ENCODE measurements at places on chromosomes 7 and 10. TPM values are rescaled to one million over a fixed set of nuclear protein-coding genes. Genes with fewer than 3 reads are reported as not detected.

Gene EVX1
- not detected for total RNA-seq

Gene MMP21
- total RNA-seq = not detected

Gene GPR146
- total RNA-seq = 2.7 TPM

Gene CRPPA
- total RNA-seq = 0.74 TPM

- no peak for DNase-seq
Observed at GRCh38 chr10:50997461-50997860, 76.8 kb upstream of the PRKG1 start.

DNA sequence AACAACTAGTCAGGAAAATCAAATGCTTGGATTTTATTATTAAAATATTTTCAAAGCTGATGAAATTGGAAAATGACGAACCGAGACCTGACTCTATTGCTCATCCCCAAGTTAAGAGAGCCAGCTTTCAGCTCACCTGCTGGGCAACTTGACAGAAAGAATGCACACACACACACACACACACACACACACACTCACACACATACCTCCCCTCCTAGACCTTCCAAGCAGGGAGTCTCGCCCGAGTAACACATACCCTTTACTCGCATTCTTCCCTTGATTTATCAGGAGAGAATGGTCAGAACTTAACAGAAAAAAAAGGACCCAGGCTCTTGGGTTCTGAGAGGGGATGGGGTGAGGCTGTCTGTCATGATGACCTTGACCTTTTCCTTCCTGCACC, 19.1 kb downstream of the GPRIN2 start:
- no peak for DNase-seq

DNA sequence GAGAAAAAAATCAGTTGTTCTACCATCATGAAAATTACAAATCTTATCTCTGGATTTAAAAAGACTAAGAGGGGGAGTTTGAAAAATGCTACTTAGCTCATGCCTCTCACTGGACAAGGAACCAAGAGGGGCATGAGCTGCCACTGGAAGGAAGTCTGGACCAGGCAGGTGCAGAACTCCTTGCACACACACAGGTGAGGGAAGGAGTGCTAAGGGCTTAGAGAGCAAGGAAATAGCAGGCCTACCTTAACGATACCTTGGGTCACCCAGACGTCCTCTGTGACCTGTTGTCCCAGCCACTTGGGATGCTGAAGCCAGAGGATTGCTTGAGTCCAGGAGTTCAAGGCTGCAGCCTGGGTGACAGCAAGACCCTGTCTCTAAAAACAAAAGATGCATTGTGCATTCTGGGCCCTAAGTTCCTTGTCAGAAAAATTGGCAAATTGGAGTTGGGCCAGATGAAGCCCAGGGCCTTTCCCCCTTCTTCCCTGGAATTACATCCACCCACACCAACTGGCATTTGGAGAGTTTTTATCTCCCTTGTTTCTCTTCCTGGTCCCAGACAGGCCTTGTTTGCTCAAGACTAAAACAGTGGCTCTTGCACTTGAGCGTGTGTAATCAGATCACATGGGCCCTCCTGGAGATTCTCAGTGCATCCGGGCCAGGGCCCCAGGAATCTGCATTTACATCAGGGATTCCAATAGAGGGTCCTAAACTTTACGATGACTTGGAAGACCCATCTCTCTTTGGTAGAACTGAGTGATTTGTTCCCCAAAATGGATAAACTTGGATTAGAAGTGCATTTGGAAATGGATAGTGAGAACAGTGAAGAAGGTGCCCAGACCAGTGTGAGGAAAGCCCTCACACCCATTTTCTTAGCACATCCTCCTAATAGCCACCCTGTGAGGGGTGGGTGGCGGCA, 3.0 kb downstream of the DDIT4 start:
- DNase-seq = no peak

GRCh38 chr7:44793919-44794318, 2.6 kb upstream of the PPIA start:
- DNase-seq = no peak

DNA sequence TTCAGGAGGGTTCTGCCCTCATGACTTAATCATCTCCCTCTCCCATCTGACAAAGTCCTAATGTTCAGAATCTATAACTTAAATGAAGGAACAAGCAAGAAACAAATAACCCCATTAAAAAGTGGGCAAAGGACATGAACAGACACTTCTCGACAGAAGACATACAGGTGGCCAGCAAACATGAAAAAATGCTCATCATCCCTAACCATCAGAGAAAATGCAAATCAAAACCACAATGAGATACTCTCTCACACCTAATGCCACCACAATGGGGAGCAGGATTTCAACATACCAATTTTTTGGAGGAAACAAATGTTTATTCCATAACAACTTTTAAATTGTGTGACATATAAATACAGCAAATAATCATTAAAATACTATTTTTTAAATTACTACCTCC, 3.0 kb upstream of the HTR7 start:
- no peak for DNase-seq
